CD4-positive, alpha-beta T cell treated with Interleukin-1 beta for 1 hour (primary cell): ENCODE measurements at places on chromosomes 1 and 21.

DNA sequence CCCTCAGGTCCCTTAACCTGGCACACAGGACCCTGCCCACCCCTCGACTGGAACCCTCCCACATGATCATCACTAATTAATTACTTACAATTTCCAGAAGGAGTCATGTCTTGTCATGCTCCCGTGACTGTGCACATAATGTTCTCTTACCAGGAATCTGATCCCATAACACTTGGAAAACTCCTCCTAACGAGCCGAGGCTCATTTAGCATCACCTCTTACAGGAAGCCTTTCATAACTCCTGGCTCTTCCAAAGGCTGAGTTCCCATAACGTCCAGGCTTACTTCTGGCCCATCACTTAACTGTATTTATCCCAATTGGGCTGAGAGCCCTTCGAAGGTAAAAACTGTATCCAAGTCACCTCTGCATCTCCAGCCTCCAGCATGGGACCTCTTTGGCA lies 147.9 kb upstream of the JUN start:
- DNase-seq, result no peak

GRCh38 chr1:162145966-162146696 lies 76.6 kb downstream of the NOS1AP start:
- no peak for DNase-seq

DNA sequence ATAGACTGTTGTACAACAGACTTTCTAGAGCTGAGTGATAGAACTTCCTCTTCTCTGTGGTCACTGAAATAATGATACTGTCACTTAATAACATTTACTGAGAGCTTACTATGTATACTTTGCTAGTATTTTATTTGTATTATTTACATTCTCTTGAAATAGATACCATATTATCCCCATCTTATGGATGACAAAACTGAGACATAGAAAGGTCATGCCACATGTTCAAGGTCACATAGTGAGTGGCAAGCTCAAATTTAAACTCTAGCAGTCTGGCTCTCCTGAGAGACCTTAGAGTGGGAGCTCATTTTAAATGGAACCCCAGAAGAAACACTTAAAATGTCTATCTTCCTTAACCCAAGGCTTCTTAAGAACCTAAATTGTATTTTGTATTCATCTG lies 266.6 kb upstream of the CAMK1G start:
- DNase-seq, result no peak

GRCh38 chr1:192747301-192747700 lies 61.5 kb upstream of the RGS2 start:
- no peak for DNase-seq

DNA sequence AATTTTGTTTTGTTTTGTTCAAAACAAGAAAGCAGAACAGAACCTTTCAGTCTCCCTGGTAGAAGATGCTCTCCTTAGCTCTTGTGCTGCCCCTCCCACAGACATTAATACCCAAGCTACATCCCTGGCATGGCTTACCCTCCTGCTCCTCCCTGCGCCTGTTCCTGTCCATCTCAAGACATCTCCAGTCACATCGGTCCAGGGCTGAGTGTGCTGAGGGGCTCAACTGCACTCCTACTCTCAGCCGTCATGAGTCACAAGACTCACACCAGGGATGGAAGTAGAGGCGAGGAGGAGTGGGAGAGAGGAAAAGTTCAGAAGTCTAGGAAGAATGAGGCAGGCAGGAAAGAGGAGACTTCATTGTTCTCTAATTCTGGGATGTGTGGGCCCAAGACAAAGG lies 9.2 kb upstream of the TACSTD2 start:
- no peak for DNase-seq

DNA sequence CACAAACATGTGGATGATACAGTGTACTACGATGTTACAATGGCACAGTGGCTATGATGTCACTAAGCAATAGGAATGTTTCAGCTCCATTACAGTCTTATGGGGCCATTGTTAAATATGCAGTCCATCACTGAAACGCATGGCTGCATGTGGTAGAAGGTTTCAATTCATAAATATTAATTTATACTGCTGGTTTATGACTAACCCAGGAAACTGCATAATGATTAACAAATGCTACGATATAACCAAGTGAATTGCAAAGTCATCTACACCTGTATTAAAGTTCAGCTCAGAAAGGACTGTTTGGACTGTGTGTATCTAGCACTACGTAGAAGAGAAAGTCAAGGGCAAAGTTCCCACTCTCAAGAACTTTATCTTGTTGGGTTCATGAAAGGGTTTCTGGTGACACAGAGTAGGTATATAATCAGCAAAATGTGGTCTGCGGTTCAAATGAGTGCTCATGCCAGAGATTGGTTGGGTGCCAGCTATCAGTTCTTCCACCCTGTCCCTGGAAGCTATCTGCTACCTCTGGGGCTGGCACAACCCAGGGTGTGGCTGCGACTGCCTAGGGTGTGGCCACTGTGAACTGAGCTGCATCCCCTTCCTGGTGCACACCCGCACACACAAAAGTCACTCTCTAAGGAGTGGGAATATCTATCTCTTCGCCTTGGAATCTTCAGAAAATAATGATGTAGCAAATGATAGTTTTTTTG lies 14.8 kb downstream of the MGST3 start:
- DNase-seq, result peak; percentile 20

- no peak for DNase-seq
Observed at GRCh38 chr1:152585586-152585985, 5.3 kb upstream of the LCE3D start.

DNA sequence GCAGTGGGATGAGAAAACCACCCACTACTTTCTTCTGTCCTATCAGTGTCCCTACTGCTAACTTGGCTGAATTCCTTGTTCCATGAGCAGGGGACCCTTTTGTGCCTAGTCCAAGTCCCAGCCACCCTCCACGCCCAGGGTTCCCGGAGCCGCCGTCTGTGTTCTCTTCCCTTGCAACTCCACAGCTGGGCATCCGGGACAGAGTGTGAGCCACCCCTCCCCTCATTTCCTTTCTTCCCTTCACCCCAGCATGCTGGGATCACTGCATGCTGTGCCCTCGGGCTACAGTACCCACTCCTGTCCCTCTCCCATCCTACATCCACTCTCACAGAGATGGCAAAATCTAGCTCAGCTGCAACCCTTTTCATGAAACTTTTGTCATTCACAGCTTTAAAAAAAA lies 44.5 kb downstream of the PGBD5 start:
- DNase-seq, result no peak

- peak; percentile 33 for DNase-seq
Observed at GRCh38 chr1:230976825-230977747, 1.6 kb downstream of the TTC13 start.

DNA sequence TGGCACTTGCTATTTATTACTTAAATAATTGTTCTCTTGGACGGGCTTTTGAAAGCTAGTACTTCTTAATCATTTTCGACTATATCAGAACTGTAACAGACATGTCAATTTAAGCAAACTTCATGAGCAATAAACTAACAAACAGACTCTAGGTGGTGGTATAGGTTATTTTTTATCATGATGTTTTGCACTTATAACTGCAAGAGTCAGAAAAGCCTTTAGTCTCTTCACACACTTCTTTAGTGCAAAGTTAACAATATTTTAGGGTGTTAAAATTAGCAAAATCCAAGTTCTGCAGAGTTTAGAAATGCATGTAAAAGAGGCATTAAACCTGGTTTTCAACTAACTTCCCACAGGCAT lies 2.2 kb downstream of the NRIP1 start:
- DNase-seq, result no peak

GRCh38 chr1:223249854-223250631 lies 107.0 kb upstream of the TLR5 start:
- DNase-seq, result no peak

GRCh38 chr1:30605441-30605920 lies 117.9 kb downstream of the MATN1 start:
- DNase-seq, result no peak

- no peak for DNase-seq
Observed at GRCh38 chr1:10943991-10944730, 68.3 kb upstream of the TARDBP start.

DNA sequence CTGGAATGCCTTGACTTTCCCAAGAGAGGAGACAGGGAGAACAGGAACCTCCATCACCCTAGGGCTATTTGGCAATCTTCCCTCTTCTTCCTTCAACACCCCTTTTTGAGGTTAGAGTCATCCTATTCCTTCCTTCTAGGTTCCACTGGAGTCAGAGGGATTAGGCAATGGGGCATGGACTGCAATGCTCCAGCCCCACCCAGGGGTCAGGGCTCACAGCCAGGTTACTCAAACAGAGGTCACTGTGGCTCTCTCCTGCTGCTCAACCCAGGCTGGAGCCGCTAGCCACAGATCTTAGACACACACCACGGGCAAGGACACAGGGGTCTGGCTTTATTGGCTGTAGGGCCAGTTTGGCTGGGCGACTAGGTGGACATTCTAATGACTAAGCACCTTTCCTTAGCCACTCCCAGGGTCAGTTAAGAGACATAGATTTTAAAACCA lies 145.5 kb upstream of the NRIP1 start:
- DNase-seq, result peak; percentile 29

GRCh38 chr1:97904534-97904933 lies 16.3 kb downstream of the DPYD start:
- DNase-seq, result no peak

GRCh38 chr1:155932487-155932886 lies 1.7 kb downstream of the KHDC4 start:
- DNase-seq, result no peak

GRCh38 chr1:162018418-162018817 lies 5.3 kb downstream of the OLFML2B start:
- no peak for DNase-seq

DNA sequence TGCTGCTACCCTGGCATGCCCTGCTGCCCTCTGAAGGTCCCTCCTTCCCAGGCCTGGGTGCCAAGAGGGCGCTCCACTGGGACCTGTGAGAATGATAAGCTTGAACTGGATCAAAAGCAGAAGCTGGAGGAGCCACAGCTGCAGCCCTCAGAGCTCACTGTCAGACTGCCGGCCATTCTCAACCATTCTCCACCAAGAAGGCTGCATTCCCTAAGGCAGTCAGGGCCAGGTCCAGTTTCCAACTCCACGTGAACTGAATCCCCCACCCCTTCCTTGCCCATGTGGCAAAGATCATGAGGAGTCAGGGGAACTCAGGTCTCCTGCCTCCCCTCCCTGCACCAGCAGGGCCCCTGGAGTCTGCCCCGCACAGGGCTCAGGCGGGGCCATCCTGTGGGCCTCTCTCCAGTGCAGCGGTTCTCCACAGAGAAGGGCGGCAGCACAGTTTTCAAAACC lies 19.5 kb downstream of the SLC1A7 start:
- DNase-seq, result no peak

GRCh38 chr1:227303662-227304061 lies 14.6 kb downstream of the CDC42BPA start:
- no peak for DNase-seq

DNA sequence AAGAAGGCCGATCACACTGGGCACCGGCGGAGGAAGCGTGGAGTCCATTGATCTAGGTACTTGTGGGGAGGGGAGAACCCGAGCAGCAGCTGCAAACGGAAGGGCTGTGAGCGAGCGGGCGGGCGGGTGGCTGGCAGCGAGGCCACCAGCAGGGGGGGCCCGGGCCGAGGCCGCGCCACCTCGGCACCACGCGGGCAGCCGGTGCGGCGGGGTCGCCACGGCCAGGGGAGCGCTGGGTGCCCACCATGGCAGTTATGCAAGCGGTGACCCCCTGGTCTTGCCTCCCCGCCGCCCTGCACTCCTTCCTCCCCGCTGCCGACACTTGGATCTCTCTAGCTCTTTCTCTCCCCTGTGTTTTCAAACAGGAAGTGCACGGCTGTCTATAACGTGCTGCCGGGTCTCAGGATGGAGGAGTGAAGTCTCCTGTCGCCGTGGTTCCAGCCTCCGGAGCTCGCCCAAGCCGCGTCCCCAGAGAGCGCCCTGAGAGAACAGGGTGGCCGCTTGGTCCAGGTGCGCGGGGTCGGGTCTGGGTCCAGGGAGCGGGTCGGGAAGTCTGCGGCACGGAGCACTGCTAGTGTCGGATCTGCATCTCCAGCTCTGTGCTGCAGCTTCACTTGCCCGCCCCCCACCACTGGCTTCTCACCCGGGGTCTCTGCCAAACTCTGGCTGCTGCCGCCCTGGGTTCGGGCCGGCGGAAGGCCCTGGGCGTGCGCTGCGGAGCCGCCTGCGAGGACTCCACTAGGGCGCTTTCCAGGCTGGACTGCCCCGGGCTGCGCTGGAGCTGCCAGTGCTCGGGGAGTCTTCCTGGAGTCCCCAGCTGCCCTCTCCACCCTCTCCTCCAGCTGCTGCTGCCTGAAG lies 22.7 kb downstream of the LRRC8D start:
- peak; percentile 77 for DNase-seq
